Activated naive CD4-positive, alpha-beta T cell (primary cell): ENCODE measurements at places on chromosomes 13 and 19.

DNA sequence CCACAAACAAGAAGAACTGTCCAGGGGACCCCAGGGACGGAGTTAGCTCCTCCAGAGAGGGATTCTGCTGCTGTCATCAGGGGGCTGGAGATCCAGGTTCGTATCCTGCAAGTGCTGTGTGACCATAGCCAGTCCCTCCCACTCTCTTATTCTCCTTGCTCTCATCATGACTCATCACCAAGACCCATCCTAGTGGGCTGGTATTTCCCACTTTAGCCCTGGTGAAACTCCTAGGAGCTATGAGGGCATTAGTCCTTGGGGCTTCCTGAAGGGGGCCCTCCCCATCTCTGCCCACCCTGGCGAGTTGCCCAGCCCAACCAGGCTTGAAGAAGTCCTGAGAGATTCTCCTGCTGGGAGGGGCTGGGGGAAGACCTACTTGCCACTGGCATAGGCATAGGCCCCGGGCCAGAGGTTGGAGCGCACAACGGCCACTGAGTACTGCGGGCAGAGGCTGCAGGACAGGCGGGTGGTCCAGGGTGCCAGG, 7.5 kb upstream of the DMWD start:
- no peak for DNase-seq

DNA sequence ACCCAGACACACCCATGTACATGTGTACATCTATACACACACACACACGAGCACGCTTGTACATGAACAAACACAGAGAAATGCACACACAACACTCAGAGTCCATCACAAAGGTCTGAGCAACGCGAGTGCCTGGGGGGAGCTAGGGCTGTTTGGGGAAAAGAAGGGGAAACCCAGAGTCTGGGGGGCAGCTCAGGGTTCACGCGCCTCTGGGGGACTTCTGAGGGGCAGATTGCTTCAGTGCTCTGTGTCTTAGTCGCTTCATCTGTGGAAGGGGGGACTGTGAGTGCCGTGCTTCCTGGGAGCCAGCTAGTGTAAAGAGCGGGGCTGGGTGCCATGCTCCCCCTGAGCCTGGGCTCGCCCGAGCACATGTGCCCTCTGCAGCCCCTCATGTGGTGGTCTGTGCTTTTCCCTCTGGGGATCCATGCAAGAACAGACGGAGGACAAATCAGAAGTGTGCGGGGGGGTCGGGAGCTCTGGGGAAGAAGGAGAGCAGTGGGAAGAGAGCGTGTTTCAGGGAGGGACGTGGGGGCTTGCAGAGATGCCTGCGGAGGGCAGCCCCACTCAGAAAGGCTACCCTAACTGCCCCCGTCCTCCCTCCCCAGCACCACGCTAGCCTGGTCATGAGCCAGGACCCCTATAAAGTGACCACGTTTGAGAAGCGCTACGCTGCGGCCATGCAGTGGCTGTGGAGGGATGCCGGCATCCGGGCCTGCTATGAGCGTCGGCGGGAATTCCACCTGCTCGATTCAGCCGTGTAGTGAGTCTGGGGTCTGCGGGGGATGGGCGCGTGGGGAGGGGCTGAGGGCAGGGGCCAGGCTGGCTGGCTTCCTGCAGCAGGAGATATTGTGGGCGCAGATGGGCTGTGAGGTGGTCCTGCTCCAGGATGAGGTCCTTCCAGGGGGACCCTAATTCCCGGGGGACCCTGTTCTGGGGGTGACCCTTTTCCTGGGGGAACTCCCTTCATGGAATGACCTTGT, 14.0 kb downstream of the GNA15 start:
- DNase-seq = no peak

DNA sequence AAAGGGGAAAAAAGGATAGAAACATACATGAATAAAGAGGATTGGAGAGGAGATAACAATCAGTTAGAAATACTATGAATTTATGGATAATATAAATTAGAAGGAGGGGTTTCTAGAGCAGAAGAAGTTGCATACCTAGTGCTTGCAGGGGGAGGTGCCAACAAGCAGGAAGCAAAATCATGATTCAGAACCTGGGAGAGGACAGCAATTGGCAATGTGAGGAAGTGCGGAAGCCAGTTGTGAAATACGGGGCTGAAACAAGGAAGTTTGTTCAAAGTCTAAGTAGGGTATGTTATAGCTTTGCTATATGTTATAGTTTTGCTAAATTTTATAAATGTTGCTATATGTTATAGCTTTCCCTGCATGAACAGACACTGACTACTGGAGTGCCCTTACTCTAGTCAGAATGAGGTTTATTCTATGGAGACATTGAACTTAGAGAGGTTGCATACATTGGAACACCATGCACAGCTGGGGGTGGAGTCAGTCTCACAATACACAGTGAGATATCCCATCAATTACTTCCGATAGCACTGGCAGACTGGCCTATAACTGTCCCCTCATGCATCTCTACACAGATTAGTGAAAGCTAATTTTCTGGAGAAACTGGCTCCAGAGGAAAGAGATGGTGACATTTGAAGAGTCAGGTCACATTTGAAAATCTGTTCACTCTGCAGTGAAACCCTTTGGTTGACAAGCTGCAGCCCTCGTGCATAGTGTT, 92.1 kb downstream of the GPC6 start:
- no peak for DNase-seq

DNA sequence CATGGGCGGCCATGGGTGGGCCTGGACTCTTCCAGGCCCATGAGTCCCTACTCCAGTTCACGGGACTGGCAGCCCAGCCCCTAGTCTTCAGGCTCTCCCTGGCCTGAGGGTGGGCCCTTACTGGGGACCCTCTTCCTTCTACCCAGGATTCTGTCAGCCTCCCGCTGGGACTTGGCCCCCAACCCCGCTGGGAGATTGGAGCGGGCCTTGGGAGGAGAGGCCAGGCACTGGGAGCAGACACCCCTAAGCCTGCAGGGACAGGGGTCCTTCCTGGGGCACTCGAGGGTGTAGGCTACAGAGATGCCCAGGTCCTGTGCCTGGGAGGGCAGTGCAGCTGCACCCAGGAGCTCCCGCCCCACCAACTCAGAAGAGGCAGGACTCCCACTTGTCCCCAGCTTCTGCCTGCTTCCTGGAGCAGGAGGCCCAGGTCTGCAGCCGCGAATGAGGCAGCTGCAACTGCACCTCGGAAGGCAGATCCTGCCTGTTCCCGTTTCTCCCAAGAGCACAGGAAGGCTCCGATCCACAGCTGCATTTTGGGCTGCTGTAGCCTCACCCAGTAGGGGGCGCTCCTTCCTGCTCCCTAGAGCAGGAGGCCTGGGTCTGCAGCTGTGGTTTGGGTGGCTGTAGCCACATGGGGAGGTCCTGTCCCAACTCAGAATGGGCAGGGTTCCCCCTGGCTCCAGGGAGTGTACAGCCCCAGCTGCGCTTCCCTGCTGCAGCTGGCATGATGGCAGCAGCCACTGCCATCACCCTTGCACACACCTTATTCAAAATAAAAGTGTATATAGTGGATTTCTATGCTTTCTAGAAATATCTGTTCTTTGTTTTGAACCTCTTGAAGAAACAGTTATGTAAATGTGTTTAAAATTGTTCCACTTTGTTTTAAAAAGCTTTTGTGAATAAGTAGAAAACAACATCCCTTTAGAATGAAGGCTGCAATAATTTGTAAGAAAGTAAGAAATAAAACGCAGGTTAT, 46.8 kb downstream of the TEX26 start:
- no peak for DNase-seq

- no peak for DNase-seq
These were observed 3.8 kb downstream of the SLAIN1 start for GRCh38 chr13:77701305-77701704.

GRCh38 chr13:99418843-99419140, 82.5 kb upstream of the TM9SF2 start:
- DNase-seq = no peak

DNA sequence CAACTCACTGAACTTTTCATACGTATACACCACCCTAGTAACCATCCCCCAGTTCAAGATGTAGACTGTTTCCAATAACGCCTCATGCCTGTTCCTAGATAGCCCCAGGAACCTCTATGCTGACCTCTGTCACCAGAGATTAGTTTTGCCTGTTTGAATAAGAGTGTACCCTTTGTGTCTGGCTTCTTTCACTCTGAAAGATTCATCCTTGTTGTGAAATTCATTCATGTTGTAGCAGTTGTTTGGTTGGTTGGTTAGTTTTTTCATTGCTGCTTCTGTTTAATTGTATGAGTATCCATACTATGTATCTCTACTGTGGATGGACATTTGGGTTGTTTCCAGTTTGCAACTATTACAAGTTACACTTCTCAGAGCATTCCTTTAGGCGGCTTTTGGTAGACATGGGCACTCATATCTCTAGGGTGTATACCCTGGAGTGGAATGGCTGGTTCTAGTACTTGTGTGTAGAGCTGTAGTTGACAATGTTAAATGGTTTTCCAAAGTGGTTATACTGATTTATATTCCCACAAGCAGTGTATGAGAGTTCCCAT, 1.6 kb downstream of the RNASEH2B start:
- no peak for DNase-seq

- DNase-seq = no peak
These were observed 95.9 kb downstream of the AKAP11 start for GRCh38 chr13:42367831-42368230.

DNA sequence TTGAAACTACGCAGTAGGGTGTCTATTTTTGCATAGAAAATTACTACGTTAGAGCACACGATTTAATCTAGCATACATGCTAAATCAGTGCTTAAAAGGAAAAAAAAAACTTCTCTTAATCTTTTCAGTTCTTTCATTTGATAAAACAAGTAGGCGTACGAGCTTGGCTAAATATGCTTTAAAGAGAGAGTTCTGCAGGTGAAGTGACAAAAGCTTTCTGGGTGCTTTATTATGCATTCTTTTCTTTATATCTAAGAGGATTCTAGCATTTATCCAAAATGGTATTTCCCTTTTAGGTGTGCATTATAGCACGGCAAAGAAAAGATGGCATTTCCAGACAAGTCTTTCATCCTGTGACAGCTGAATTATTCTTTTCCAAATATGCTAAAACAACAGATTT, 281.2 kb downstream of the PCDH9 start:
- DNase-seq = no peak
